Heart right ventricle (tissue), 16 donors: ENCODE measurements at places on chromosomes 7 and 10.

GRCh38 chr7:92874567-92874966 lies 38.2 kb upstream of the CDK6 start:
- DNase-seq: no peak

DNA sequence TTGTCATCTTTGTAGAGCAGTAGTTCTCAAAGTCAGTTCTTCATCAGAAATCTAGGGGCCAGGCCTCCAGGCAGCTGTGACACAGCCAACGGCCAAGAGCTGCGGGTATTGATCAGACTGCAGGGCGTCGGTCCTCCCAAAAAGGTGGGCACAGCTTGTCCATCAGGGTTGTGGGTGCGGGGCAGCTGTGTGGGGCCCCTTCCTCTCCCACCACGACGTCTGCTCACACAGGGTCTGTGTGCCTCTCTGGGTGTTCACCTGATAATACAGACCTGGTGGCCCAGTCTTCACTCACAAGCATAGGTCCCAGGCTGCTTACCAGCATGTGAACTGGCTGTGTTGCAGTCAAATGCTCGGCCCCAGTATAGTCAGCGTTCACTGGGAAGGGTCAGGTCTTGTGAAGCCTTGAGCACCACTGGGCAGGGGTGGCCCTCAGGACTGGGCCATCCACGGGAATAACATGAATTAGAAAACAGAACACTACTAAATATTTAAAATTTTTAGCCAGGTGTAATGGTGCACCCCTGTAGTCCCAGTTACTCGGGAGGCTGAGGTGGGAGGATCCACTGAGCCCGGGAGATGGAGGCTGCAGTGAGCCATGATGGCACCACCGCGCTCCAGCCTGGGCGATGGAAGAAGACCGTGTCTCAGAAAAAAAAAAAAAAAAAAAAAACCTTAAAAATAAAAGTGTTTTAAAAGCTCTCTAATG lies 102.8 kb upstream of the DIP2C start:
- DNase-seq: no peak

GRCh38 chr7:41261080-41261479 lies 441.8 kb downstream of the INHBA start:
- no peak for DNase-seq

- no peak for DNase-seq
Observed at GRCh38 chr7:95796617-95797016, 24.3 kb downstream of the DYNC1I1 start.

DNA sequence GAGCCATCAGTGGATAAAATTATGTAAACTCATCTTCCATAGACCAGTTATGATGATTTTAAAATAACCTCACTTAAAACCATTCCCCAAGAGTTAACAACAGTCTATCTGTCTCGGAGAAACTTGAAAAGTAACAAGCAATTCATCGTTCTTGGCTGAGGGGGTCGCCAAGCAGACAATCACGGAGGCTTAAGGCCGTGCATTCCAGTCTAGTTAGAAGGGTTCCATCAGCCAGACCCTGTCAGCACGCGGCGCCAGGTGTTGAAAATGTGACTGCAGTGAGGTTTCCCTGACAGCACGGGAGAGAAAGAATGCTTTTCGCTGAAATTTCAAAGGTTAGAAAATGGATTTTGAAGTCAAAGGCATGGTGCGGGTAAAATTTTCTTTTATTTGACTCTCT lies 1025.0 kb upstream of the CELF2 start:
- DNase-seq: peak; percentile 4

DNA sequence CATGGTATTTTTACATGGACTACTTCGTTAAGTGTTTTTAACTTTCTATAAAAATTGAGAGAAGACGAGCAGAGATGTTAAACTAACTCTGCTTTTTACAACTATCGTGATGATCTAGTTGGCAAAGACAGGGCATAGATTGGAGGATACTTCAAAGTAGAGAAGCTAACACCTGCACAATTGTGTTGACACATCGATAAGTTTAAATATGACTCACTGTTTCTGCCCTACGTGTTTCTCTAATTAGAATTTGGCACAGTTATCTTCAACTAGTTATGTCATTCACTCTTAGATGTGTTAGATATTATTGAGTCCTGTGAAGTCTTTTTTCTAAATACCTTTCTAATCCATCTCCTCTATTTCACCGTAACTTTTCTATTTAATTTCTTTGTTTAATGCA lies 68.5 kb upstream of the FERD3L start:
- DNase-seq: no peak

DNA sequence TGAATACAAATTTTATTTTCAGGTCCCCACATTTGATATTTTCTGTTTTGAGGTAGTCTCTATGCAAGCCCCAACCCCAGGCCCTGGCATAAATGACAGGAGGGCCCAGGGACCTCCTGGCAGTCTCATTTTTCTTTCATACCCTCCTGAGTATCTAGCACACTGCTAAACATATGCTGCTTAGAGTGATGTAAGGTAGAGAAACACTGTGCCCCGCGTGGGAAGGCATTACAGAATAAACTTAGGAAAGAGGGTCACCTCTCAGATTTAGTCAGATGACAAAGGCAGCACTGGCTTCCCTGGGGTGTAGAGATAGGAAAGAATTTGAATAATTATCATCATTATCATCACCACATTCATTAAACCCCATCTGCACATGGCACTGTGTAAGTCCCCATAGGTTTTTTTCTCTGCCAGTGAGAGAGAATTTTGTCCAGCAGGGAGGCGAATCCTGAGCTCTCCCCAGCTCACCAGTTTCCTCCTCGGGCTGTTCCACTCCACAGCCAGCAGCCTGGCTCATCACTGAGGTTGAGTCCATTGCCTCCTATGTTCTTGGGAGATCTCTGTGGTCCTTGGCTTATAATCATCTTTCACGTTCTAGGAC lies 507.3 kb upstream of the GALNT17 start:
- DNase-seq: no peak

DNA sequence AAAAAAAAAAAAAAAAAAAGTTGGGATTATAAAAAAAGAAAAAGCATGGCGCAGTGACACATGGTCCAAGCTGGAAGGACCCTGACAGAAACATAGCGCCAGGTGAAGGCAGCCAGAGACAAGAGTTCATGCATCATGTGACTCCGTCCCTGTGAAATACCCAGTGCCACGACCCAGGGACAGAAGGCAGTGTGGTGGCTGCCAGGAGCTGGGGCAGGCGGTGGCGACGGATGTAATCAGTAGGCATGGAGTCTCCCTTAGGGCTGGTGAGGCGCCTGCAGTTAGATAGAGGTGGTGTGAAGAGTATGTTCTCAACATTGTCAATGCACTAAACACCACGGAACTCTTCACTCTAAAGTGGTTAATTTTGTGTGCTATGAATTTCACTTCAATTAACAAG lies 43.9 kb downstream of the STK32C start:
- DNase-seq: no peak

DNA sequence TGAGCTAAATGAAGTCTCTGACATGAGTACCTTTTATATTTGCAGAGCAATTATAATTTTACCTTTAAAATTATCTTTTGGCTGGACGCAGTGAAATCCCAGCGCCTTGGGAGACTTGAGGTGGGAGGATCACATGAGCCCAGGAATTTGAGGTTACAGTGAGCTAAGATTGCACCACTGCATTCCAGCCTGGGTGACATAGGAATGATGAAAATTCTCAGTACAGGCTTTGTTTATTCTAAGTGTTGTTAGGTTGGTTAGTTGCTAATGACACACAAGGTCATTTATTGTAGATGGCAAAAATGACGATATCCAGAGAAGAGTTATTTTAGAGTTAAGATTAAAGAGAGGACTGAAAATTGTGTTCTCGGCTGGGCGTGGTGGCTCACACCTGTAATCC lies 87.6 kb downstream of the XRCC2 start:
- no peak for DNase-seq

DNA sequence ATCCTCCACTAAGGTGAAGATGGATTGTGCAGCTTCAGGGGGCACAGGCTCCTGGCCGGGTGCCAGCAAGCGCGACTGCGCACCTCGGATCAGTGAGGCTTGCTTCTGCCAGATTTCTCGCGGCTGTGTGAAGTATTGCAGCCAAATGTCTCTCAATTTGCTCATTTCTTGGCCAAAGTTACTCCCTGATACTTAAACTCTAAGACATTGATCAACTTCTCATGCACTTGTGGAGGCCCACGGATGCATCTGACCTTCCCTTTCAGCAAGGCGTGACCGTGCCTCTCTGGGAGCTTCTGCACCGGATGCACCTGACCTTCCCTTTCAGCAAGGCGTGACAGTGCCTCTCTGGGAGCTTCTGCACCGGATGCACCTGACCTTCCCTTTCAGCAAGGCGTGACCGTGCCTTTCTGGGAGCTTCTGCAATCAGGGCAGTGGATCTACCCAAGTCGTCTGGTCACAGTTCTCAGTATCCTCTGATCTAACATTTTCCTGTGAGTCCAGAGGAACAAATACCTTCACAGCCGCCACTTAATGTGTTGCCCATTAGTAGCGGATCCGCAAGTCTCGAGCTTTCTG lies 248.3 kb downstream of the ADARB2 start:
- DNase-seq: no peak

GRCh38 chr7:113247198-113247597 lies 128.8 kb upstream of the SMIM30 start:
- no peak for DNase-seq

GRCh38 chr7:26369593-26369992 lies 77.9 kb downstream of the SNX10 start:
- peak; percentile 40 for DNase-seq

DNA sequence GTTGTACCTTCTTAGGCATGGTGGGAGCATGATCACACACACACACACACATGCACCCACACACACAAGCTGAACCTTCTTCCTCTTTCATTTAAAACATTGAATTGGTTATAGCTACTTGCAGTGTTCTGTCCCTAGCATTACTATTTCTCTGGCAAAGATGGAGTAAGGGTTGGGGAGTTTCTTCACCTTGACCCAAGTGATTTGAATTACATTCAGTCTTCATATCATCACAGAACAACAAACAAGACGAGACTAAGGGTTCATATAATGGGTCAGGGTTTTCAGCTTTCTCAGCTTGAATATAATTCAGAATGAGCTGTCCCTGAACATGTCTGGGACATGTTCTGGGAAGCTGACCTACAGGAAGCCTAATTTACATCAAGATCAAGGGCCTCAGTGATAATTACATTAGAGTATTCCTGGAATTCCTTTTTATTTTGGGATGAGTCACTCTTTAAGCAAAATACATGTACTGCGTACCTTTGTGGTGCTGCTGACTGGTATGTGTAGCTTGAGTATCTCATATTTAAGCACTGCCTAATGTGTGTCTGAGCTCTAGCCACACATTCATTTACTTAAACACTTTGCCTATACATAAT lies 213.5 kb upstream of the TMEM229A start:
- DNase-seq: no peak

DNA sequence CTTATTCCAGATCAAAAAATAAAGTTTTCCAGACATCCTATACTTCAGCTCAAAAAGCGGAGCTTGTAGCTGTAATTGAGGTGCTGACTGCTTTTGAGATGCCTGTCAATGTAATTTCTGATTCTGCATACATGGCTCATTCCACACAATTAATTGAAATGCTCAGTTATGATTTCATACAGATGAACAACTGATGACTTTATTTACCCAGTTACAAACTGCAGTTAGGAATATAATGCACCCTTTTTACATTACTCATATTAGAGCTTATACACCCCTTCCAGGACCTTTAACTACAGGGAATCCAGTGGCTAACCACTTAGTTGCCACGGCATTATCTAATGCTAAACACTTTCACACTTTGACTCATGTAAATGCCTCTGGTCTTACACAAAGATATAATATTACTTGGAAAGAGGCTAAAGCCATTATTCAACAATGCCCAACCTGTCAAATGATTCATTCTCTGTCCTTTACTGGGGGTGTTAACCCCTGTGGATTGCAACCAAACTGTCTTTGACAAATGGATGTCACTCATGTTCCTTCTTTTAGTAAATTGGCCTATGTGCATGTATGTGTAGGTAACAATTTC lies 147.3 kb downstream of the ZNF33B start:
- no peak for DNase-seq

DNA sequence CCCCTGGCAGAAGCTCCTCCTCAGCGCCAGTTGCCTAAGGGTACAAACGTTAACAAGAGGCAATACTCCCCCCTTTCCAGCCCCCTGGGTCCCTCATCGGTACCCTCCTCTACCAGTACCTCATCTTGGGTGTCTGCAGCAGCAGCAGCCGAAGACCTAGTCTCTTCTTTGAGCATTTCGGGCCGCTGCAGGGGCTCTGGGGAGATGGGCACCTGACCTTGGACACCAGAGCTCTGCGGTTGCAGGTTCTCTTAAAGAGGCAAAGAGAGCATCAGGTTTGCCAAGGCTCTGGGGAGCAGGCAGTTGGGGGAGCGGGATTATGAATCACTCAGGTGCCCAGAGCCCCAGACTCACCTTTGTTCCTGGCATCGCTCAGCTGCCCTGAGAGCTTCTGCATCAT lies 3.5 kb downstream of the FBXL15 start:
- DNase-seq: no peak

DNA sequence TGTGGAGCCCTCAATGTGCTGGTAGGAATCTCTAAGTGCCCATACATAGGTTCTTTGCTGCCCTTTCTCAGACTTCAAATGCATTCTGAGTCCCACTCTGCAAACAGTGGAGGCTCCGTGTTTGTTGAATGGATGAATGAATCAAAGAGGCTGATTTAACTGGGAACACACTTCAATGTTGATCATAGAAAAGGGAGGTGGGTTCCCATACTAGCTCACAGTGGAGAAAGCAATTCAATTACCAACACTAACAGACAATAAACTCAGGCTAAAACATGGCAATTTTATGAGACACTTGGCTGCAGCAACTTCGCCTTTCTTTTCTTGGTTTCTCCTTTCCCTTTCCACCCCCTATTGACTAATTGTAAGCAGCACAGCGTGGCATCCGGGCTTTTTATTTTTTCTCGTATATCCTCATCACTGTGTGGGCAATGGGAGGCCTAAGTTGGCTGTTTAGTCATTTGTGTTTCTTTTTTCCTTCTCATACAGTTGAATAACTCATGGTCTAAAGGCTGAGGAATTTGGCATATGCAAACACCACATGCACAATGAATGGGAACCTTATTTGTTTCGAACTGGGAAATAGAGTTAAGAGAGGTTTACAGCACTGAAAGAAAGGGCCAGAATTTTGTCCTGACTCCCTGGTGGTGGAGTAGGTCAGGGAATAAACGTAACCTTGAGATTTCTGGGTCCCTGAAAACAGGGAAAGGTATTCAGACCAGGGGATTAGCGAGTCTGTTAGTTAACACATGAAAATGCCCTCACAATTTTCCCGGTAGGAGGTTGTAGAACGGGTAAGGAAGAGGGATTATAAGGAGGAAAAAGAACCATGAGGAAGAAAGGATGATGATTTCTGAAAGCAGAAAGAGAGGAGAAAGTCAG lies 858.5 kb downstream of the KCNMA1 start:
- DNase-seq: no peak

GRCh38 chr7:125020801-125021200 lies 91.2 kb upstream of the POT1 start:
- DNase-seq: no peak

GRCh38 chr7:101315336-101315735 lies 6.3 kb downstream of the IFT22 start:
- DNase-seq: no peak

GRCh38 chr7:147438216-147438615 lies 1152.3 kb upstream of the C7orf33 start:
- no peak for DNase-seq
